Astrocyte of the hippocampus (primary cell): ENCODE measurements at places on chromosomes 5 and 9.

DNA sequence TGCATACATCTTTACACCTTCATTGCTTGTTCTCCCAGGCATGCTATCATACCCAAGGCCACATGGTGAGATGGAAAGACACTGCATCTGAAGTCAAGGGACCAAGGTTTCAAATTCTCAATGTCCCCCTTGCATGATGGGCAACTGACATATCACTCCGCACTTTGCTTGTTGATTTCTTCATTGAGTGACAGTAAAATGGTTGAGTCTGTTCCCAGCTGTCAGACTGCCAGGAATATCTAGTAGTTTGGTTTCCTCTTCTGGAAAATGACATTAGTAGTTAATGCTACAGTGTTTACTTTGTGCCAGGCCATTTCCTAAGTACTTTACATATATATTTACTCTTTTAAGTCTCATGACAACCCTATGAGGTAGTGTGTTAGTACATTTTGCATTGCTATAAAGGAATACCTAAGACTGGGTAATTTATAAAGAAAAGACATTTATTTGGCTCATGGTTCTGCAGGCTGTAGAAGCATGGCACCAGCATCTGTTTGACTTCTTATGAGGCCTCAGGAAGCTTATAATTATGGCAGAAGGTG is 114.4 kb downstream of the PCSK1 start:
- no peak for DNase-seq

DNA sequence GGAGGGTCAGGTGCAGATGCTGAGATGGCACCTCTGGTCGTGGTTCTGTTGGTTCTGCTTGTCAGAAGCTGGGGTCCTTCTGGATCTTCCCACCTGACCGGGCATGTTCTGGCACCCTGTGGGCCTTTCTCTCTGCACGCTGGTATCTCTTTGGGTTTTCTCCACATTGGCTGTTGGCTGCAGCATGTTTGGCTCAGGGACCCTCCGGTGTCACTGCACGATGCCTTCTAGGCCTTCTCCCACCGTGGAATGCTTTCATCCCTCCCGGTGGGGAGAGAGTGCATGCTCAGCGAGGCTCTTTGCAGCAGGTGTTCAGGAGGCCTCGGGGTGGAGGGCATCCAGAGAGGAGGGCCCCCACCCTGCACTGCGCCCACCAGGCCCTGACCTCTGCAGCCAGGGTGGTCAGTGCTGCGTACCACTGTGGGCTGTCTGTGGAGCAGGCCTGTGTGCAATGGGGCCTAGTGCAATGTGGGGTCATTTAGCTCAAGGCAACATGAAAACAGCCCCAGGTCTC is 119.4 kb downstream of the WNK2 start:
- no peak for DNase-seq

DNA sequence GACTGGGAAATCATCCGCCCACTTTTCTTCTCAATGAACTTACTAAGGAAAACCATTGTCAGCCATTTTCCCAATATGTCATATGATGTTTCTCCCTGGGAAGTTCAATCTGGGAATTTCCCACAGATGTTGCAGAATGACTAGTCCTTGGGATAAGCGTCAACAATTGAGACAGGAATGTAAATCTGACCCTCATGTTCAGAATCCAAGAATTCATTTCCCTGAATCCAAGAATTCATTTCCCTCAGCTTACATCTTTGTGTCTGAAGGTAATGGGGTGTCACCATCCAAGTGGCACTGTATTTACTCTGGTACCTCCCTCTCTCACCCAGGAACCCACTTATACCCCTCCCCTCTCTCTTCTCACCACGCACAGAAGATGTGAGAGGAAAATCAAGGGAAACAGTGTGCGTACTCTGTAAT is 7.4 kb downstream of the KLF9 start:
- DNase-seq, result peak; percentile 85

- no peak for DNase-seq
Measured at GRCh38 chr5:170634256-170634990, 130.6 kb downstream of the KCNIP1 start.

DNA sequence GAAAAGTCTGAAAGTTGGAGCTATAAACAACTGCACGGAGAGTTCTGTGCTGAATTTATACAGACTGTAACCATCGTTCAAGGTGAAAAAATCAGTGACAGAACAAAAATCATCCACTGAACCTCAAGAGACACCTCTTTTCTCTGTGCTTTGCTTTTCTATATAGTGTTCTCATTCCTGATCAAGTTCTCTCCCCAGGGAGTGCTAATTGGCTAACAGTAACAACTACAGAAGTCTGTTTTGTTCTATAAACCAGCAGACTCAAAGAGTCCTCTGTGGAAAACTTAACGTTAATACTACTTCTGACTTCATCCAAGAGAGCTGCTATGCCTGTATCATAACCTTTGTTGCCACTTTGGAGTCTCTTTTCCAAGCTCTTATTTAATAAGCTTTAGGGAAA is 1388.3 kb upstream of the C9orf72 start:
- DNase-seq, result no peak
